Activated CD8-positive, alpha-beta memory T cell treated with anti-CD3 and anti-CD28 coated beads for 48 hours (primary cell): ENCODE measurements at places on chromosomes 16 and 17.

DNA sequence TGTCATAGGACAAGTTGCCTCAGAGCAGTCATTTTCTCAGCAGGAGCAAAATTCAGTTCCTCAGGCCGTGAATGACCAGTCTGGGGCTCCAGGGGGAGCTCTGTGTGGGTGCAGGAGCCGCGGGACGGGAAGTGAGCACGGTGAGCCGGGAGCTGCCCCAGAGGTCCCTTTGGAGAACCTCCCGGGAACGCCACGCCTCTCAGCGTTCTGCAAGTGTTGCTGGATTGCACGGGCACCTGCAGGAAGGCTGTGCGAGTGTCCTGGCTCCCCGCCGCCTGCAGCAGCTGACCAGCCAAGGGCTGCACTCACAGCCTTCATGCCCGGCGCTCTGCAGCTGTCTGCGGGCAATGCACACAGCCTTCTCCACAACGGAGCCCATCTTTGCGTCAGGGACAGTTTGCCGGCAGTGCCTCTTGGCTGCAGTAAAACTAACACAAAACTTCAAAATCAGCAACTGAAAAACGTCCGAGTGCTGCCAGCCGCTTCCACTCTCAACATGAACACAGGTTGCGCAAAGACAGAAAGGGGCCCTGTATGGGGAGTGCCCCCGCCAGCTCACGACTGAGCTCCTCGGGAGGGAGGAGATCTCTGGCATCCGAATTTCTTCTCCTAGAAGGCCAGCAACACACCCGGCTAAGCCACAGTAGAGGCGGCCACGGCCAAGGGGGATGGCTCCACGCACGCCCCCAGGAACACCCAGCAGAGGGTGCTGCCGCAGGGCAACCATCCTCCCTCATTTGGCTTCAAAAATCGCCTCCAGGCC is 16.0 kb downstream of the NDUFAF8 start:
- DNase-seq: no peak

- no peak for DNase-seq
Observed at GRCh38 chr16:6573577-6573976, 759.1 kb upstream of the RBFOX1 start.

- DNase-seq: no peak
Observed at GRCh38 chr16:86962913-86963312, 354.3 kb downstream of the C16orf95 start.

DNA sequence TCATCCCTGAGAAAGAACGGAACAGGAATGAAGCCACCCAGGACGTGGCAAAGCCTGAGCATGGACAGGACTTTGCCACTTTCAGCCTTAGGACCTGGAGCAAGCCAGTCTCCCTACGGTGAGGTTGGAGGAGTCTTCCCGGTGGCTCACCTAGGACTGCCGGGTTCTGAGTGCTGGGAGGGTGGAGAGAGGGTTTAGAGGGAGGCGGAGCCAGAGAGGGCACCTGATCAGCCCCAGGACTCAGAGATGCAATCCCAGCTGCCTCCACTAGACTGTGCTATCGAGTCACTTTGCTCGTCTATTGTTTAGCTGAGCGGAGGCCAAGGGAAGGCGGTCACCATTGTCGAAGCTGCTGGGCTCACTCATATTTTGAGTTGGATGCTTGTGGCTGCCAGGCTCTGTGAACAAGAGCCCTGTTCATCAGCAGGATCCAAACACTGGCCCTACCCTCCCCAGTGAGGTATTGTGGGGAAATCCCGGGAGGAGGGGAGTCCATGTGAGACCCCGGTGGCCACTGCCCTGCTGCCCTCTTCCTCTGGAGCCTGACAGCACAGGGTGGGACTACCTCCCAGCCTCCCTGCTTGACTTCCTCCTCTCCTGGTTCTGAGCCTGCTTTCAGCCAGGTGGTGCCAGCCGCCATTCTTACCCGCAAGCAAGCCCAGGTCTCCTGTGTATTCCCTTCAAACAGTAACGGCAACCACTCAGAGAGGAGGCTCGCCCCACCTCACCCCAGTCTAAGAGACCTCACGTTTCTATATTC is 7.0 kb downstream of the KRT14 start:
- DNase-seq: peak; percentile 59

DNA sequence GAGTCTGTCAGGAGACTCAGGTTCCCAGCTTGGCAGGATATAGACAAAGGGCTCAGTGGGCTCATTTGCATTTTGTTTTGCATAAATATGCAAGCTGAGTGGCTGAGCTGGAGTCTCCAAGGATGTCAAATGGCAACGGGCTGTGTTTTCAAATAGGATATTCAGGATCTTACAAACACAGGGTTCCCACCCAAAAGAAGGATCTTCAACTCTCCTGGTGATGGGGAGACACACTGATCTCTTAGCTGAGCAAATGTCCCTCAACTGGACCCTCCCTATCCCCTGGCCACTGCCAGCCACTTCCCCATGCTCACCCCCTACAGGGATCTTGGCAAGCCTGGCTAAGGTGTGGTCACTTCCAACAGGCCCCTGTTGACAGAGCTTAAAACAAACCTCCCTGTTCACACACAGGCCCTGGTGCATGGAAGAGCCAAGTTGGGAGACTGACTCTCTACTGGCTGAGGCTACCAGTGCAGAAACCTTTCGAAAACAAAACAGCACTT is 61.6 kb downstream of the SOX9 start:
- no peak for DNase-seq

GRCh38 chr17:2844416-2844815 is 48.2 kb downstream of the RAP1GAP2 start:
- DNase-seq: no peak

DNA sequence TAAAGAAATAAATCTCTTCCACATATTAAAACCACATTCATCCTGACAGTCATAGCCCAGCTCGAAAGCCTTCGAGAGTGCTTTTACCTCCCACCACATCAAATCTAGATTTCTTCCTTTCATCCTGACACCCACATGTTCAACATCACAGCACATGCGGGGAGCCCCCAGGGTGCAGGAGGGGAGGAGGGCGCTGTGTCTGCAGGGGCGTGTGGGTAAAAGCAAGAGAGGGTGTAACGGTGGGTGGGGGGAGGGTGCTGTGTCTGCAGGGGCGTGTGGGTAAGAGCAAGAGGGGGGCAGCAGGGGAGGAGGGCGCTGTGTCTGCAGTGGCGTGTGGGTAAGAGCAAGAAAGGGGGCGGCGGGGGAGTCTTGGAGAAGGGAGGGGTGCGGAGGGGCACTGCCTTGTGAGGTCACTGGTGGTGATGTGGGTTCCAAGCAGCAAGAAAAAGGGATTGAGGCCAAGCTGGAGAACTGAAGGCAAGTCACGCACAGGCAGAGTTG is 34.7 kb downstream of the ADCY9 start:
- DNase-seq: no peak

GRCh38 chr17:75406222-75406615 is 741 bp upstream of the GRB2 start:
- no peak for DNase-seq
